Activated CD8-positive, alpha-beta memory T cell treated with anti-CD3 and anti-CD28 coated beads for 24 hours (primary cell): ENCODE measurements at places on chromosomes 5 and 9.

DNA sequence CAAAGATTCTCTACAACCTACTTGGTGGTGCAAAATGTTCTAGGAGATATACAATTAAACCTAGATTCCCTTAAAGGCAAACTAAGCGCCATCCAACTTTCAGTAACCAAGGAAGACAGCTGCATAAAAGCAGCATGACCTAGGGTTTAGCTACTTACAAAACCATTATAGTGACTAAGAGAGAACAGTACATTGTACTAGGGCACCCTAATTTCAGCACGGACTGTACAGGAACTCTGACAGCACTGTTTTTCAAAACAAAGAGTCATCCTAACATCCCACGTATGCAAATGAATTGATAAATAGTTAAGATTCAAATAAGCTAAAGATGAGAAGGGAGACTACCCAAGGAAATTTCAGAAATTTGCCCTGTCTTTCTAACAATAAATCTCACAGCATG, 30.0 kb downstream of the STRBP start:
- DNase-seq, result no peak

- DNase-seq, result no peak
Observed at GRCh38 chr5:81558188-81558587, 164.3 kb upstream of the ACOT12 start.

- DNase-seq, result no peak
Observed at GRCh38 chr5:152462021-152462721, 57.1 kb upstream of the NMUR2 start.

- DNase-seq, result no peak
Observed at GRCh38 chr9:84593352-84593751, 76.2 kb upstream of the NTRK2 start.

DNA sequence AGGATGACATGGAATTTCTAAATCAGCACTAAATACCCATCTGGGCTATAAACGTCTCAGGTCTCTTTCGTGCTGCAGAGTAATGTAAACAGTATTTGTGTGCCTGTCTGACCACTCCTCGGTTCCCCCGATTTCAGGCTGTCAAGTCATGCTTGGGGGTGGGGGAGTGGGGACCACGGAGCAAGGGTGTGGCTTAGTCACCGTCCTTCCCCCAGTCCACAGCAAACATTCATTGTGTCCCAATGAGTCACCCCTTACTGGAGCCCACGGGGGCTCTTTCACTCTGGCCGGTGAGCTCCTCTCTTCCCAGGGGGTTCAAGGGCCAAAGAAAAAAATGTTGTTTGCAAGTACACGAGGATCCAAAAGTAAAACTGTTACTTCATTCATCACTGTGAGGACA, 72.4 kb upstream of the ICE1 start:
- DNase-seq, result no peak

DNA sequence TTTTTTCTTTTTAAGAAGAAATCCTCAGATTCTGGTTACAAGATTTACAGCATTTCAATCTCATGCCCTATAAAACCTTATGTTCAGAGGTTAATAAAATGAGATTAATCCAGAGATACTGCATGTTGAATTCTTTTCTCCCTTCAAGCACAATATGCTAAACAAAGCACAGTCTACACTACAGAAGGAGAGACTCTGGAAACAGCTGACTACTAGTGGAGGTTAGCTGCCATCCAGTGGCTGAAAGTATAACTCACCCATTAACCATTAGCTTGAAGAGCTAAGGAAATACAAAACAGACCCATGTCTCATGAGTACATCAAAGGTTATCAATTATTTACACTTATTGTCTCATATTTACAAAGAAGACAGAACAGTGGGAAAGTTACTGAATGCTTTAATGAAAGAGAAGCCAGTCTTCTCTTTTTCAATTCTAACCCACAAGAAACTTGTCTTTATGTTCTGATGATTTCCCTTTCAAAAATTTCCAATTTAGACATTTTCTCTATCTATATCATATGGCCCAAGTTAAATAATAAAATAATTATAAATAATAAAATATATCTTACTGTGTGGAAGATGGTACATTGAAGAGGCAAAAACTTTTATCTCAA, 12.7 kb upstream of the DNAH5 start:
- no peak for DNase-seq

DNA sequence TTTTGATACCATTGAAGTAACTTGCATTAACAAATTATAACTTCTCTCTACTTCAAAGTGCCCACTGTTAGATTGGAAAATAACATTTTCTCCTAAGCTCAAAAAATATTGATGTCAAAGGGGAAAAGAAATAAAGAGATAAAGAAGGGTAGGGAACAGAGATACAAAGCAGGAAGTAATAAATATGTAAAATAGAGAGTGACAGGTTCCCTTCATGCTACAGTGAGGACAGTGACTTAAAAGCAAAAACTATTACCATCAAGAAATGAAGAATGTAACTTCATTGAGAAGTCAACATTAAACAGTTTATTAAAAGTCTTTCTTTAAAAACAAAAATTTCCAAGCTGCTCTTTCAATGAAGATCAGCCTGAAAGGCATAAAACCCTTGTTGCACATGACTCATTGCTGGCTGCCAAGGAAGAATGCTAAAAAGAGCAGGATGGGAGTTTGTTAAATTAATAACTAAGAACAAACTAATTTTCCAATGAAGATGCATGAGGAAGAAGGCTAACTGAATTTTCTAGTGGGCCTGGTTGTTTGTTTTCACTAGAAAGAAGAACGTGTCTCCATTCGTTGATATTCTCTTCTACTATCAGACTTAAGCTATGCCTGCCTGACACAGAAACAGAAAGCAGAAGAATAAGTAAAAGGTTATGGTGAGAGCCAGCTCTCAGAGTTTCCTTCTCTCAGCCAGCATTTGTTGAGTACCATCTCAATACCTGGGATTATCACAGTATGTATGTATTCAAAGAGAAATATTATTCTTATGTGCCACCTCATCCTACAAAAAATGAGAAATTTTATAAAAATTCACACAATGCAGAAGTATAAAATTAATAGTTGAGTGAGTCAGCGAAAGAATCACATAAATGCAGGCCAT, 197.8 kb upstream of the NREP start:
- no peak for DNase-seq

- DNase-seq, result no peak
Observed at GRCh38 chr9:1332156-1332555, 282.0 kb downstream of the DMRT2 start.

GRCh38 chr9:91421128-91421765, 2.4 kb downstream of the NFIL3 start:
- DNase-seq, result no peak

DNA sequence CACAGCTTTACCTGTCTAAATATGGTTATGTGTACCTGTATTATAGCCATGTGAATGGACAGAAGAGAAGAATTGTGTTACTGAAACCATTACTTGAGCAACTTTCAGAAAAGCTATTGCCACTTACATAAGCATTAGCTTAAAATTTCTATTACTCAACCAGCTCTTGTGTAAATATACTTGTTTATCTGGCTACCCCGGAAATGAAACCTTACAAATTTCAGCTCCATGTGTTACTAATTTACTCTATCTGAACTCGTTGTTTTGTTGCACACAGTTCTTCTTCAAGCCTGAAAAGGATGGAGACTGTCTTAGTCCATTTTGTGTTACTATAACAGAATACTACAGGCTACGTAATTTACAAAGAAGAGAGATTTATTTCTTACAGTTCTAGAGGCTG, 22.5 kb upstream of the ADAMTSL1 start:
- DNase-seq, result no peak

DNA sequence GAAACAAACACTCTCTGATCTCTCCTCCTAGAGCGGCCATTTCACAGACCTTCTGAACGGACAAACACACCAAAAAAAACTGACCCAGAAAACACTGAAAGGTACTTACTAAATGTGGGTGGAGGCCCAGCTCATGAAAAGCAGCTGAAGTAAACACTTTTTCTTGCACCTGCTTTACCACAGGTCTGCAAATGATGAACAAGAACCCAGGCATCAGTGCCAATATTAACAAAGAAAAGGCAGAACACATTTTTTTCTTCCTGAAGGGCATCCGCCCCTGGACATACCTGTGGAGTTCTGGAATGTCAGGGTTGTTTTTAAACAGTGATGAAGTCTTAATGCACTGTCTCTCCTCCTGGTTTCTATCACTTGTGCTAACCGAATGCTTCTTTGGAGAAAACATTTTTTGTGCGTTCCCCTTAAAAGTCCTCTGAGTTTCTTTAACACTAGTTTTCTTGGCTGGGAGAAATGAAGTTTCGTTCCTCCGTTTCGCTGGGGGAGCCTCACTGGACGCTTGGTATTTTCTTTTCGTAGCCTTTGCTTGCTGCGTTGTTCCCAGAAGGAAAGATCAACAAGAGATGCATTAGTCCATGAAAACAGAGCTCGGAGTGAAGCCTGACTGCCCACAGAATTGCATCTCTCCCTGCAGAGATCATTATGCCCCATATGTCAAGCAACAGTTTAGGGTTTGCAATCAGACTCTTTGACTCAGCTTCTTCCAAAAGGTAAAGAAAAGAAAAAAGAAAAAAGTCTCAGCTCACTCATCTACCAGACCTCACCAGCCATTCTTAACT, 7.4 kb downstream of the DDX31 start:
- no peak for DNase-seq

DNA sequence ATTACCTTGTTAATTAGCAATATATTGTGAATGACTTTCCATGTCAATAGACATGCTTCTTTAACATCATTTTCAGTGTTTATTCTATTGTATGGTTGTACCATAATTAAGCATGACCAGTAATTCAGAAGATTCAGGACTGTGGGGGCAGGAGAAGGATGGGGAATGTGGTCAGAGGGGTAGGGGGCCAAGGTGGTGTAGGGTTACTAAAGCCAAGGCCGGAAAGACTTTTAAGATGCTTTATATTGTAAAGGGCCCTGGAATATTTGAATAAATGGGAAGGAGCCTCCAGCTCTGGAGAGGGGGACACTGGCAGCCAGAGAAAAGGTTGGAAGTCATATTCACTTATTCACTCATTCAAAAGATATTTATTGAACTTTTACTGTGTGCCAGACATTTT, 115.7 kb downstream of the FGF18 start:
- DNase-seq, result no peak

DNA sequence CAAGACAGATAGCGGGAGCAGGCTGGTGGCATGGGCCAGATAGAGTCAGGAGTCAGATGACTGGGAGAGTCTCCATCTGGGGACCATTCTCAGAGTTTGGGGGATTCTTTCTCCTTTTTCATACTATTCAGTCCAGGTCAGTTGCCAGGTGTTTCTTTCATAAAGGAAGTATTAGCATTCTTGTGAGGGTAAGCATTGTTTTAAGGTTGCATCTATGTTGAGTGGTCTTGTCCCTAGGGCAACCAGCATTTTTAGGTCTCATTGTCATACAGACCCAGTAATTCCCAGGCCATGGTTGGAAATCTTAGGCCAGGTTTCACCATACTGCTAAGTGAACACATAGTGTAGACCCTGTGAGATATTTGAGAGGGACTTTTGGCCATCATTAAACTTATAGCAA, 122.3 kb upstream of the POC5 start:
- no peak for DNase-seq

DNA sequence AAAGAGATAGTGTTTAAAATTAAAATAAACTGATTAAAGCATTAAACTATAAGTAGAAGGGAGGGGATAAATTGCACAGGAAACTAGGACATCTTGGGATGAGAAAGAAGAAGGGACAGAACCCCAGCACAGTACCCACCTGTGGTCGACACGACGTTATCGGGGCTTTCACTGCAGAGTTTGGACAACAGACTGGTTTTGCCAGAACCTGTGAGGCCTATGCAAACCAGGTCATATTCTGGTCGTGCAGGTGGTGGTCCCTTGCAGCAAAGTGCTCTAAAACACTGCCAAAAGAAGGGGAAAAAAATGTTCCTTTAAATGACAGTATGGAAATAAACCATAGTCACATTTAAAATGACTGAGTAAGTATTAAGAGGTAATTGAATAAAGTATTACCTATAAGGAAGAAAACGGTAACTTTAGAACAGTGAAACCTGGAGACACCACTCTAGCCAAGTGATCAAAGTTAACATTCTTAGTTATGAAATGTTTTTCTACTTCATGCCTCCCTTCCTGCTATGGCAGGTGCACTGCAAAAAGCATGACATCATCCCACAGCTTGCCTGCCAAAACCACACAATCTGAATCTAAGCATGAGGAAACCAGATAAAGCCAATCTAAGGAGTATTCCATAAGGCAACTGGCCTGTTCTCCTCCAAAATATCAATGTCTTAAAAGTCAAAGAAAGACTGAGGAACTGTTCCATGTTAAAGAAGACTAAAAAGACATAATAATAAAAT, 138.6 kb downstream of the ARL15 start:
- no peak for DNase-seq

- DNase-seq, result no peak
Observed at GRCh38 chr9:14981291-14981950, 71.2 kb upstream of the FREM1 start.

- DNase-seq, result no peak
Observed at GRCh38 chr9:121886759-121887485, 206.2 kb downstream of the TTLL11 start.

GRCh38 chr5:38938424-38938823, 92.6 kb downstream of the OSMR start:
- no peak for DNase-seq

DNA sequence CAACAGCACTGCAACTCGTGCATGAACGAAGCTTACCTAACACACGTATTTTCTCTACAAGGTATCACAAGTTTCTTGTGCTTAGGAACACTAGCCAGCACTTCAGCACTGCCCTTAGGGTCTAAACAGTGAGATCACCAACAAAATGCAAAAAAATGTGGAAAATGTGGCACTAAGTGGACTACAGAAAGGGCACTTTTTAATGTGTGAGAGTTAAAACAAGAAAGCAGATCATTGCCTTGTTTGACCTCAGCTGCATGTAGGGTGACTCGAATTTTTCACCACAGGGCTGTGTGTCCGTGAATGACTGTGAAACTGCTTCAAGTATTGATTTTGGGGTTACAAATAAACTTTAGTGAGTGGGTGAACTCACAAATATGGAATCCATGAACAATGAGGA, 90.5 kb downstream of the MARCHF3 start:
- no peak for DNase-seq

GRCh38 chr5:171157775-171158174, 151.3 kb upstream of the TLX3 start:
- no peak for DNase-seq

DNA sequence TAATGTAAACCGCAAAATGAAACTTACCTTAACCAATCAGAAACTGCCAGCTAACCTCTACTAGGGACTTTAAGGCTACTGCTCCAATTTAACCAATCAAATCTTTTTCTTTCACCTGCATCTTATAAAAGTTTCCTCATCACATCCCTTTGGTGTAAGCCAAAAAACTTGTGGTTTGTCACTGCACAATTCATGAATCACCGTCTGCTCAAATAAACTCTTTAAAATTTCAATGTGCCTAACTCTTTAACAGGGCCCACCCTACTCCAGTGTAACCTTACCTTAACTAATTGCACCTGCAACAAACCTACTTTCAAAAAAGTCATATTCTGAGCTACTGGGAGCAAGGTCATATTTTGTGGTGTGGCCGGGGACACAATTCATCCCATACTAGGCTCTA, 172.2 kb upstream of the GRAMD2B start:
- no peak for DNase-seq

- DNase-seq, result no peak
Observed at GRCh38 chr5:61866930-61867329, 439.1 kb upstream of the KIF2A start.
